ENCODE measurements at places on chromosomes 11 and 22. TPM values are rescaled to one million over a fixed set of nuclear protein-coding genes. Genes with fewer than 3 reads are reported as not detected.
A peak's percentile ranks its signal among the peaks of the same experiment; 100 is the strongest.

The EHF gene
- total RNA-seq: not detected

The C11orf86 gene
- total RNA-seq: not detected

The GUCY1A2 gene
- total RNA-seq: 0.07 TPM

The ANO9 gene
- not detected for total RNA-seq

The CFAP300 gene
- total RNA-seq: 9.1 TPM

The SUSD2 gene
- 2.6 TPM for total RNA-seq

The TEX54 gene
- not detected for total RNA-seq

The DSCAML1 gene
- not detected for total RNA-seq

The SHISAL1 gene
- total RNA-seq: 3.1 TPM

The IFITM10 gene
- 2.9 TPM for total RNA-seq

The TMPRSS5 gene
- 0.62 TPM for total RNA-seq

The C22orf31 gene
- total RNA-seq: not detected

The FGF4 gene
- not detected for total RNA-seq

The PRR5L gene
- 5.3 TPM for total RNA-seq

The NXPE2 gene
- total RNA-seq: not detected

The ZNF215 gene
- total RNA-seq: not detected

DNA sequence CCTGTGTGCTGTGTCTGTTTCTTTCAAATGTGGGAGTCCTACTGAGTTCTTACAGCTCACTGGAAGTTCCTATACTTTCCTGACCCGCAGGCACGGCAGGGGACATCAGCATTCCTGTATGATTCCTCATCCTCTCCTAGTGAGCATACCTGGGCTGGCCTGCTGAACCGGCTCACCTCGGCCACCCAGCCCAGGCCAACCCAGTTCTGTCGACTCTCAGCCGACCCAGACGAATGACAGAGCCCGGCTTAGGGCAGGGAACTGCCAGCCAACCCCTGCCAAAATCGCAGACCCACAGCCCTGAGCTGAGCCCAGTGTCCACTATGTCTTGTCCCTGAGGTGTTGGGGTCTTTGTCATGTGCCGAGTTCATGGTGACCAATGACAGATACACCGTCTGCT is 339.7 kb downstream of the BRD1 start:
- no peak for DNase-seq

GRCh38 chr22:37077802-37078448 is 26.4 kb downstream of the KCTD17 start:
- DNase-seq: peak; percentile 4

DNA sequence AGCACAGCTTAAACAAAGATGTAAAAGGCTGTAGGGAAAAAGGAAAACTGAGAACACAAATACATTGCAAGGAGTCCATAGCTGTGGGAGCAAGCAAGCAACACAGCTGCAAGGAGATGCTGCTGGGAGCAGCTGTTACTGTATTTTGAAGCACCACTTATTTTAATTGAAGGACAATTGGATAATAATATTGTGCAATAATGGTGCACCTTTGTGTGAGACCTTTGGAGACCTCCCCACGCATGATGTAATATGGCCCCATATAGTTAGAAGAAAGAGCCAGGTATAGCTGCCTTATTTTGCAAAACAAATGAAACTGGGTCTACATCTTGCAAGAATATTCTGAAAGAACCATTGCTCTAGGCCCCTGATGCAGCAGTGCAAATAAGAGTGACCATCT is 191.1 kb upstream of the KIRREL3 start:
- no peak for DNase-seq

- no peak for DNase-seq
Observed at GRCh38 chr11:11268119-11268518, 84.9 kb downstream of the CSNK2A3 start.

DNA sequence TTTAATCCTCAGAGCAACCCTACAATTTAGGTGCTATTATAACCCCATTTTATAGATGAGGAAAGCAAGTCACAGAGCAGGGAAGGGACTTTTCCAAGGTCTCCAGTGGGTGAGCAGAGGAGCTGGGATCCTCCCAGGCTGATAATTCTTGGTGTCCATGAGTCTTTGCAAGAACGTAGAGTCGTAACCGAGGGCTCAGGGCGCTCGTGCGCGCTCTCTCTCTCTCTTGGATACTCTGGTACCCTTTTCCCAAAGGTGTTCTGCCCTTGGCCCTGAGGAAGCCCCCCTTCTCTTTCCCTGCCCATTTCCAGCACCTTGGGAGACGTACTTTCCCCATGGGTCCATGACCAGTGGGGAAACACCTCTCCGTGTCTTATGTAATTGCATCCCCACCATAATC is 5.2 kb upstream of the ZP1 start:
- no peak for DNase-seq

DNA sequence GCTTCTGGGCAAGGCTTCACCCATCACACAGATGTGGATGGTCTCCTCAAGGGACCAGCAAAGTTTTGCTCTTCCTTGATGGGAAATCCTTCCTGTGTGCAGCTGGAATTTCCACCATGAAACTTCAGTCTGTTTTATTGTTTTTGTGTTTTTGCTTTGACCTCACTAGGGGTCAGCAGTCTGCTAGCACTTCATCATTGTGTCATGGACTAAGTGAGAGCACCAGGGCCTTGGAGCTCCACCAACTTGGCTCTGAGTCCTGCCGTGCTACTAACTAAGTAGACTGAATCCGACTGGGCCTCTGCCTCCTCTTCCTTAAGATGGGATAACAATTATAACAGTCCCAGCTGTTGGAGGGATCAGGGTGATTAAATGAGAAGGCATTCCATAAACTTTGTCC is 305.8 kb upstream of the NCAM1 start:
- peak; percentile 49 for DNase-seq

GRCh38 chr11:61524963-61525587 is 16.5 kb downstream of the LRRC10B start:
- DNase-seq: no peak

- DNase-seq: peak; percentile 37
Observed at GRCh38 chr22:17931400-17931825, 92.9 kb downstream of the MICAL3 start.

- no peak for DNase-seq
Observed at GRCh38 chr22:39236321-39237317, 8.2 kb downstream of the PDGFB start.

GRCh38 chr11:13782390-13783075 is 114.1 kb downstream of the FAR1 start:
- no peak for DNase-seq

DNA sequence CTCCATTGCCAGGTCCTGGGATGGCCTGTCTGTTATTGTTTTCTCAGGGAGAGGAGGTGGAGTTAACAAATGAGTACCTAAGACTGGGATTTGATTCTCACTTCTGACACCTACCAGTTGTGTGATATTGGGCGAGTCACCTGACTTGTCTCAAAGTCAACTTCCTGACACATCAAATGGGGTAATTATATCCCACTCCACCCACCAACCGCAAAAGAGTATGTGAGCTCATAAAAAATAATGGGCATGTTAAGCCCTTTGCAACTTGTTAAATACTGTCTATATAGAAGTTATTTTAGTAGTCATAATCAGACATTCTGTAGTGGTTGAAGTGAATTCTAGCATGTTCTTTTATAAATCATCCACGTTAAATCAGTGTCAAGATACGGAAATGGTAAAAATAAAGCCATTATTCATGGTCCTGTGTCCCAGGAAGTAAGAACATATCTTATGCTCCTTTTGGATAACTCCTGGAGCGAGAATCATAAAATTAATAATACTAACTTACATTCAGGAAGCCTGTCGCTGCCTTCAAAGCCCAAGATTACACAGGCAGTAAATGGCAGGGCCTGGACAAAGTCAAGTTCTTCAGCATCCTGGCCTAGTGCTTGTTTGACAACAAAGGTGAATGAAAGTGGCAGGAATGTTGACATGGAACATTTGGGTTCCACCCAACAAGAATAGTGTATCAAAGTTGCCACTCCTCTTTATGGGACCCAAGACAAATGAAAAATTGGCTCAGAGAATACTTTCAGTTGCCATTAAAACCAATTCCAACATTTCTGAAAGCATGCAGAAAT is 54.3 kb downstream of the SYTL2 start:
- DNase-seq: peak; percentile 40

DNA sequence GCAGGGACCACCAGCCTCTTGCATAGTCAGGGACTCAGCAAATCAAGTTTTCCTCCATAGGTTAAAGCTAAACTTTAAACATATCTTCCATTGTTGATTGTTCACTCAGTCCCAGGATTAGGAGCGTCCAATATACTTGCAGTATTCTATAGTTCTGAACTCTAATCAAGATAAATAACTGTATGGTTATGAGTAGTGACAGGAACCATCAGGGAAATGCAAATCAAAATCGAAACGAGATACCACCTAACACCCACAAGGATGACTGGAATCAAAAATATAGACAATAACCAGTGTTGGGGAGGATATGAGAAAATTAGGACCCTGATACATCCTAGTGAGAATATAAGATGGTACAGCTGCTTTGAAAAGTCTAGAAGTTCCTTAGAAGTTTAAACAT is 190.0 kb downstream of the ETS1 start:
- DNase-seq: no peak

DNA sequence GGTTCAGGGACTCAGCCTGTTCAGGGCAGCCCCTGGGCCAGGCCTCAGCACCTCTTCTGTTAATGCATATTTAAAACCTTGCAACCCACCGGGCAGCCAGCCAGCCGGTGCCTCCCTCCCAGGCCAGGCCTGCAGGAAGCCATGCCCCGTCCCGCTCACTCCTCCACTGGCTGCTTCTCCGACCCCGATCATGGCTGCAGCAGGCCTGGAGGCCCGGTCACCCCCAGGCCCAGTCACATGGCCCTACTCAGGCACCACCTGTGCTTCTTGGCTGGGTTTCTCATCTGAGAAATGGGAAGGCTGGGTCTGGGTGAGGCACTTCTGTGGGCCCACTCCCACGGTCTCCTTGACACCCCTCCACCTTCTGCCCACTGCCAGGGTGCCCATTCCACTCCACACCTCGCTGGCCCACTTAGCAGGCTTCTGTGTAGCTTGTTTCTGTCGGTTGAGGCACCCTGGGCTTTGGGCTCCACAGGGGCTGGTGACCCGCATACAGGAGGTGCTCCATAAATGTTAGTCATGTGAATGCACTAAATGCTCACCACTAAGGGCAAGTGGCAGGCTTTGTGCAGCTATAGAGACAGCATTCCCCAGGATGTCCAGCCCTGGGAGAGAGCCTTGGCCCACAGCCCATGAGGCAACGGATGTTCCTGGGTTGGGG is 11.4 kb downstream of the RTN4R start:
- DNase-seq: no peak

GRCh38 chr11:121451178-121451985 is 732 bp upstream of the SORL1 start:
- DNase-seq: no peak

DNA sequence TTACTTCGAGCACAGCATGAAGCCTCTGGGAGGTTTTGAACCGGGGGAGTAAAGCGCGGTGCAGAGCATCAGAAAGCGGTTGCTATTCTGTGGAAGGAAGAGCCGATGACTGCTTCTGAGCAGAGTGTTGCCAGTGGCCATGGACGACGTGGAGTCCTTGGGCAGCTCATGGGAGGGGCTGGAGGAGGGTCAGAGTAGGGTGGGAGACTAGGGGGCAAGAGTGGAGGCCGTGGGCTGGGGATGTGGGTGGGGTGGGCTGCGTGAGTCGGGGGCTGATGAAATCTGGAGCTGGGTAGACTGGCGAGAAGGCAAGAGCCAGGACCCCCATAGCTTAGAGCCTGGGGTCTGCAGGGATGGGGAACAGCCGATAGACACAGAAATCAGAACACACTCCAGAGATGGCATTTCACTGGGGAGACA is 40.2 kb downstream of the TBC1D22A start:
- DNase-seq: no peak

- no peak for DNase-seq
Observed at GRCh38 chr11:24900960-24901549, 404.2 kb downstream of the LUZP2 start.

- DNase-seq: no peak
Observed at GRCh38 chr11:17543041-17543440, 1.2 kb downstream of the USH1C start.

GRCh38 chr22:26740253-26740652 is 82.9 kb downstream of the MIAT start:
- DNase-seq: no peak

DNA sequence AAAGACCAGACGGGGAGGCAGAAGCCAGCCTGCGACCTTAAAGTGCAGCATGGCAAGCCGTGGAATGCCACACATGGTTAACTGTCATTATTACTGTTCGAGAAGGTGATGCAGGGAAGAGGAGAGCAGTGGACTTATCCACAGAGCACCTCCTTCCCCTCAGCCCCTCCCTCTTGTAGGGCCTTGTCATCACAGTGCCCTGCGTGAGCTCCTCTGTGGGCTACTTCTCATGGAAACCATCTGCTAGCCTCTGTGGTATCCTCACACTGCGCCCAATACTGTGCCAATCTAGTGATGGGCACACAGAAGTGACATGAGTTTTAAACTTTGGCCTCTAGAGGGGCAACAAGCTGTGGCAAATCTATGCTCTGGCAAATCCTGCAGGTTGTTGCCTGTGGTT is 18.2 kb upstream of the CCDC134 start:
- no peak for DNase-seq

DNA sequence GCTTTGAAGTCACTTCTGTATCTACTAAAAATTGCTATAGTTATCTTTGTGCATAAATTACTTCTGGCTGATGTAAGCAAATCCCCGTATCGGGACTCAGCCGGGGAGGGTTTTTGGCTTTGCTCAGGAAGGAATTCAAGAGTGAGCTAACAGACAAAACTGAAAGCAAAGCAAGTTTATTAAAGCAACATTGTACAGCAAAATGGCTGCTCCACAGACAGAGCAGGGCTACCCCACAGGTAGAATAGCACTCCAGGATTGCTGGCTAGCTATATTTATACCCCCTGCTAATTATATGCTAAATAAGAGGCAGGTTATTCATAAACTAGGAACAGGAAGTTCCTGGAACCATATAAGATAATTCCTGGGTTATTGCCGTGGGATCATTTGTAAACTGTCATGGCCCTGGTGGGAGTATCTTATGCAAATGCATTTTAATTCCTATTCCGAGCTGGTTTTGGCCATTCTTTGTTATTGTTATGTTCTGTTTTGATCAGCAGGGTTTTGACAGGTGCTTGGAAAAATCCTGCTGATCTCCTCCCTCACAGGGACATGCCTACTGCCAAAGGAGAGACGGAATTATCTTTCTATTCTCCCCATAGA is 15.2 kb downstream of the MIF start:
- DNase-seq: no peak

Data from A172 (cell line).